ENCODE measurements at places on chromosomes 7 and 10.
A peak's percentile ranks its signal among the peaks of the same experiment; 100 is the strongest.

- DNase-seq = no peak
Observed at GRCh38 chr10:72462261-72462660, 107.5 kb upstream of the DNAJB12 start.

- DNase-seq = peak; percentile 6
Observed at GRCh38 chr10:20535897-20536881, 360.9 kb downstream of the NEBL start.

GRCh38 chr7:114740941-114741340 is 181.0 kb upstream of the MDFIC start:
- DNase-seq = no peak

DNA sequence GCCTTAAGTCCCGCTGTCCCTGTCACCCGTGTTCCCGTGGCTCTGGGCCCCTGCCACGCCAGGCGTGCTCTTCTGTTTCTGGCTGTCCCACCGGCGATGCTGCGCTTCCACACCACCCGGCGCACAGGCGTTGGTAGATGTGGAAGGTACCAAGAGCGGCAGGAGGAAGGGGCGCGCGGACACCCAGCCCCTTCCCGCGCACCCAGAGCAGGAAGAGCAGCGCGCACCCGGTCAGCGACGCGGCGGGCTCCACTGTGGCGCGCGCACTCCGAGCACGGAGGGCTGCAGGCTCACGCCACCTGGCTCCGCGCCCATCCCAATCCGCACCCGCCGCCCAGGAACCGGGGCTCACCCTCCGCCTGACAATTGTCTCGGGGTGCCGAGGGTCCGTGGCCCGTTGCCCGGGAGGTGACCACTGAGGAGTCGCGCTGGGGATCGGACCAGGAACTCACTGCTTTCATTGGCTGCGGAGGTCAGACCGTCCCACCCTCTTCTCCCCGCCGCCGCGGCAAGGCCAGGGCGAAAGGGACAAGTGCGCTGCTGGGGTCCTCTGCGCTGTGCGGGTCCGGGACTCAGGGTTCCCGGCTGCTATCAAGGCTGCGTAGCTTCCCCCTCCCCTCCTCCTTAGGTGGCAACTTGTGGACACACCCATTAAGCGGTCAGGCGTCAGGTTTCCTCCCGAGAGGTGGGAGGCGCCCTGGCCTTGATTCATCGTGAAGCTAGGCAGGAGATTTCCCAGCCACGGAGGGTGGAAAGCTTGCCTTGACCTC is 121.6 kb upstream of the ZNF92 start:
- DNase-seq = peak; percentile 83

DNA sequence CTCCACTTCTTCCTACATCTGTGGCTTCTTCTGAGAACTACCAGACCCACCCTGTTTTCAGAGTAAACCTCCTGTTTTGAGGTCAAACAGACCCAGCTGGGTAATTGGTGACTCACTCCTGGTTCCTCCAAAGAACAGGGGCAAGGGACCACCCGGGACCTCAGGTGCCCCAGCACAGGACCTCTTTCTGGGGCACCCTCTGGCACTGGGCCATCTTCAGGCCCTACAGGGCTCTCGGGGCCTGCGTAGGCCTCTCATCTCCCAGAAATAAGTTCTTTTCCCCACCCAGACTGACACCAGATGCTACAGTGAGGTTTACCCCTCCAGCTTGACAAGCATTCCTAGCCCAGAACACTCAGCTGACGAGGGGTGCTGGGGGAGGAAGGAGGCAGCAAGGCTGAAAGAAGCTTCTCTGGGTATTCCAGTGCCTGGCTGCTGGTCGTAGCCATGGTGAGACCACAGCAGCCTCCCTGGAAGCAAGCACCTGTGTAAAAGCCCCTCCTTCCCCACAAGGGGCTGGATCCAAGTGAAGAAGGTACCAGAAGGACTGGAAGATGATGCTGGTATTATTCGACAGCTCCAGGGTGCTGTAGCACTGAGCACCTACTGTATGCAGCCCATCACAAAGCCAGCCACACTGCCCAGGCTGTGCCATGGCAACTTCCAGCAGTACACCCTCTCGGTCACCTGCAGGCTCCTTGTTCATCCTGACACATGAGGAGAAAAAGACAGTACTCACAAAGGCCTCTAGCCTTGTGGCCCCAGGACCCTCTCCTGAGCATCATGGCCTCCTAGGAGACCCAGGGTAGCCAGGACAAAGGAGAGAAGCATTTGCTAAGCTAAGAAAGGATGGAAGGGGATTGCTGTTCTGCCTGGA is 47.4 kb downstream of the ALOX5 start:
- DNase-seq = no peak

DNA sequence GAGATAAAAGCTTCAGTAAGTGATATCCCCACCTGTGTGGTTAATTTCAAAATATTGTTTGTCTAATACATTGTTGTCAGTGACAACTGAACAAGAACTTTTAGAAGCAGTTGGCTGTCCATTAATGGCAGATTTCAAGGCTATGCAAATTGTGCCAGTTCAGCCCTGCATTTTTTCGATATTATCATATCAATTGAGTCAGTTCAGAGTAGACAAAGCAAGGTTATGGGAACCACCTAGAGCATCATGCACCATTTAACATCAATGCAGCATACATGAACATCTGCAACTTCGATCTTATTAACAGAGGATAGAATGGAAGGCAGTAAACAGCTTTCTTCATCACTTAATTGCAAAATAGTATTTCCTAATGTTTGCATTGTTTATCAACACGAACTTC is 180.7 kb upstream of the KAT6B start:
- no peak for DNase-seq

DNA sequence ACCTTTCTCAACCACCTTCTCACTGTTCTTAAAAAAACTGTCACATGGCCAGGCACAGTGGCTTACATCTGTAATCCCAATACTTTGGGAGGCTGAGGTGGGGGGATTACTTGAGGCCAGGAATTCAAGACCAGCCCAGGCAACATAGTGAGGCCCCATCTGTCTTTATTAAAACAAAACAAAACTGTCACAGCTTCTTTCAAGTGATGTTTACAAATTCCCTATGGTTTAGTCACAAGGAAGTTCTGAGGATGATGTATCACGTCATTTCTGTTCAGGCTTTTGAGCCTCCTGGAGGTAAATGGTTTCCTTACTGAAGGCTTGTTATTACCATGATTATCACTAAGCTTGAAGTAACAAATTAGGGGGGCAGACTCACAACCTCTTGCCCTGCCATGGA is 186.2 kb downstream of the CFTR start:
- DNase-seq = peak; percentile 84

GRCh38 chr7:11175887-11176286 is 202.2 kb downstream of the PHF14 start:
- no peak for DNase-seq

GRCh38 chr7:158414486-158414961 is 173.1 kb downstream of the PTPRN2 start:
- no peak for DNase-seq

GRCh38 chr7:112945046-112945445 is 141.6 kb downstream of the GPR85 start:
- DNase-seq = peak; percentile 63

GRCh38 chr7:111384065-111384891 is 178.0 kb downstream of the IMMP2L start:
- peak; percentile 44 for DNase-seq

- DNase-seq = no peak
Observed at GRCh38 chr10:113853578-113854012, 287 bp downstream of the DCLRE1A start.

DNA sequence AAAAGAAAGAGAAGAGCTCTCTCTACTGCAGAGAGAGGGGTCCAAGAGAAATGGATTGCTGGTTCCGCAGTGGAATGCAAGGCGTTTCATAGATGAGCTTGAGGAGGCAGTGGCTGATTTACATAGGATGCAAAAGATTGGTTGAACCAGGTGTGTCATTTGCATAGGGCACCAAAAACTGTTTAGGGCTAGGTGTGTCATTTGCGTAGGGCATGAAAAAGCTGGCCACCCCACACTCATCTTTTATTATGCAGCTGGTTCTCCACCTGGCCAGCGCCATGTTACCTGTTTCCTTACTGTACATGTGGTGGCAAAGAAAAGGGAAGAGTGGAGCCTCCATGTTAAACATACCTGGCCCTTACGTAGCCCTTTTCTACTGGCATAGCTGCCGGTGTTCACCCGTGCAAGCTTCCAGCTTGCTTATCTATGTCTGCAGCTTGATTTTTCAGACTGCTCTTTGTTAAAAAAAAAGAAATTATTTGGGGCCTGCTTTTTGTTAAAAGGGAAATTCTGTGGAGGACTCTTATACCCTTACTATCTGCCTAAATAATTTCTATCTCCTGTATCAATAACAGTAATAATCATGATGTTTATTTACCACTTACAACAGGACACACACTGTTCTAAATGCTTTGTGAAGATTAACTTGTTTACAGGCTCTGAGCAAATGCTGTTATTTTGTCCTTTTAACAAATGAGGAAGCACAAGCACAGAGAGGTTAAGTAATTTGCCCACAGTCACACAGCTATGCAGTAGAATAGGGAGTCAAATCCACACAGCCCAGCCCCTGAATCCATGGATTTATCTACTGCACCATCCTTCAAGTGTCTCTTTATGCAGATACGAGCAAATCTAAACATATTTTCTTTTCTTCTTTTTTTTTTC is 33.3 kb downstream of the CASP7 start:
- no peak for DNase-seq

GRCh38 chr10:123250640-123251039 is 96.4 kb downstream of the BUB3 start:
- DNase-seq = no peak

GRCh38 chr10:112875476-112876267 is 74.4 kb upstream of the TCF7L2 start:
- DNase-seq = peak; percentile 50

DNA sequence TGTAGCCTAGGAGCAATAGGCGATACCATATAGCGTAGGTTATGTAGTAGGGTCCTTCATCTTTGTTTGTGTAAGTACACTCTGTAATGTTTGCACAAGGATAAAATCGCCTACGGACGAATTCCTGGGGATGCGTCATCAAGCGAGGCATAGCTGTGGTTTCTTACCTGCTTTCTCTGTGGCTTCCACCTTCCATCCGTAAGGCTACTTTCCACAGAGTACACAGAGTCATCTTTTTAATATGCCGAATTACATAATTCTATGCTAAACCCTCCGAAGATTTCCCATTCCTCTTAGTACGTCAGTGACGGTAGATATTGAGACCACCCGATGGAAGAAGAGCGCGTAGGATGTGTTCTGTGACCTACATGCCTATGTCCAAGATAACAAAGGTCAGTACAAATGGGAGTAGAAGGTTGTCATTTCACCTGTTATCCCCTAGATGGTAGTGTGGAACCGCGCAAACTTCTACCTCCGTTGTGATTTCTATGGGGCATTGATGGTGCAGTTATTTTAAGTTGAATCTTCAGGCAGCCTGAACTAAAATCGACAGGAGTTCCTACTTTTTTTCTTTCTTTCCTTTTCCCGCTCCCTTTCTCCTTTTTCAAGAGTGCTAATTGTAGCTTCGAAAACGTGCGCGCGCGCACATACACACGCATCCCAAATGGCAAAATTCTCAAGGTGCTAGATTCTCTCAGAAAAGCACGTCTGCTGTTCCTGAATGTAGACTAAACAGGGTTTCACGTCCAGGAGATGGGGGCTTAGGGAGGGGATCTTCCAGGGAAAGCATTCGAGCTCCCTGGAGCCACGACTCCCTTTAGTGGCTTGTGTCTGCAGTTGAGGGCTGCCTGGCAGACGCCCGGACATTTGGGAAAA is 111.7 kb upstream of the MBL2 start:
- peak; percentile 59 for DNase-seq

GRCh38 chr10:14530465-14530864 is 199.7 kb upstream of the FRMD4A start:
- DNase-seq = no peak

DNA sequence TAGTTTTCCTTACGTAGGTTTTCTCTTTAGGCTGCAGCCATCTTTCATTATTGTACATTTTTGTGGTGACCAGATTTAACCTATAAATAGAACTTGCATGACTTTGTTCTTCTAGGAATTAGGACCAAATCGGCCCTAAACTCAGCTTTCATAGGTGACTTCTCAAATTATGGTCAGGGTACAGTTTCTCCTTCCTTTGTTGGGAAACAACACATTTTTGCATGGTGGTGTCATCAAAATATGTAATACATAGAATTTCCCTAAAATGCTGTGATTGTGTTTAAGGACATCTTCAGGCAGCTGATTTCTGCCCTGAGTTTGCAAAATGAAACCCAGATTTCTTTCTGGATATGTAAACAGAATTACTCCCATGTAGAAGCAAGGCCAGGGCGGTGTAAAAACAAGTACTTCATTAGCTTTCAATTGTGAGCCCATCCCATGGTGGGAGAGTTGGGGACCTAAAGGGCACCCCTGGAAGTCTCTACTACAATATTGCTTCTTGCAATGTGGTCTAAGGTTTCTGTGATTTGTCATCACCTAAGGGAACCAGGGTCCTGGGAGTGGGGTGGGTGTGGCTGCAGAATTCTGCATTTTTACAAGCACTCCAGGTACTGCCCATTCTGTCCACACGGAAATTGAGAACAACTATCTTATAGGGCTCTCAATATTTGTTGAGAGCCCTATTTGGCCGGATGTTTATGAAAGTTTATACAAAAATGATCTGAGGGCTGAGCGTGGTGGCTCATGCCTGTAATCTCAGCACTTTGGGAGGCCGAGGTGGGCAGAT is 121.0 kb upstream of the FAM171A1 start:
- no peak for DNase-seq

- DNase-seq = no peak
Observed at GRCh38 chr7:73703757-73704639, 15.5 kb downstream of the STX1A start.

- no peak for DNase-seq
Observed at GRCh38 chr7:158357898-158358821, 229.5 kb downstream of the PTPRN2 start.

- peak; percentile 80 for DNase-seq
Observed at GRCh38 chr10:71838264-71839211, 12.5 kb downstream of the PSAP start.

GRCh38 chr10:7551950-7552716 is 114.6 kb downstream of the ITIH5 start:
- no peak for DNase-seq

GRCh38 chr7:29102558-29103151 is 43.7 kb downstream of the CPVL start:
- DNase-seq = peak; percentile 58

DNA sequence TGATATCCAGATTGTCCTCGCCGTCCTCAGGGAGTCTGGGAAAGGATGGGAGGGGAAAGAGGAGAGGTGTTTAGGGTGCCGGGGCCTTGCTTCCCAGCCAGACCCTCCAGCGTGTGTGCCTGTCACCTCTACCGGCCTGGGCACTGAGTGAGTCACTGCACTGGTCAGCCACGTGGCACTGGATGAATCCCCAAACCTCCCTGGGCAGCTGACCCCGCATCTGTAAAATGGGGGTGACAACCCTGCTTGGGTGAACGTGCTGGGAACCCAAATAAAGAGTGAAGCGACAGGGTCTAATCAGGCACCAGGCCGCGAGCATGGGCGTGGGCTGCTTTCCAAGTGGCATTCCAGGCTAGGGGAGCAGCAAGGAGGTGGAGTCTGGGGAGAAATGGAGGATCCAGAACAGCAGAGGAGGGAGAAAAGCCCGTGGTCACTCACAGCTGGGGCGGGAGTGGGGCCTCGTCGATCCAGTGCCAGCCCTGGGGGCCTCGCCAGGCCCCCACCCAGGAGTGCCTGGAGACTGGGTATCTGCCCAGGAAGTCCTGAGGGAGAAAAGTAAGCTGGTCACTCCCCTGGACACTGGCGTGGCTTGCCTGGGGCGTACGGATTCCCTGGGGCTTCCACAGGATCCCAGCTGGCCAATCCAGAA is 29.7 kb downstream of the KLRG2 start:
- peak; percentile 45 for DNase-seq

- DNase-seq = no peak
Observed at GRCh38 chr10:71666639-71667386, 52.8 kb downstream of the C10orf105 start.

All from M059J (cell line).